ENCODE measurements at places on chromosomes 13 and 19.

GRCh38 chr19:45474606-45475521, 7.1 kb downstream of the FOSB start:
- DNase-seq, result no peak

DNA sequence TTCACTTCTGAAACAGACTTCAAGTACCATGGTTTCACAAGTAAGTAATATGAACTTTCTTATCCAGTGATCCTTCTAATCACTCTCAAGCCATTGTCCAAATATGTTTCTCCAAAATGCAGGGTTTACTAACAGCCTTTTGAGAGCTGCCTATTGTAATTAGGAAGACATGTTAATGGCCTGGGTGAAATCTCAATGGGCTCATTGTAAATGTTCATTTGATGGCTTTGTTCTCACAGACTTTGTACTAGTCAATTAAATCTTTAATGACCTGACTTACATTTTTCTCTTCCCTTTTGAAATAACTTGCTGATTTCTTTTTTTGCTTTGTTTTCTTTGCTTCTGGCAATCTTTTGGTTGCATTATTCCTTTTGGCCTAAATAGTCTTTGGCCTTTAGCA, 444.8 kb downstream of the LIG4 start:
- no peak for DNase-seq

DNA sequence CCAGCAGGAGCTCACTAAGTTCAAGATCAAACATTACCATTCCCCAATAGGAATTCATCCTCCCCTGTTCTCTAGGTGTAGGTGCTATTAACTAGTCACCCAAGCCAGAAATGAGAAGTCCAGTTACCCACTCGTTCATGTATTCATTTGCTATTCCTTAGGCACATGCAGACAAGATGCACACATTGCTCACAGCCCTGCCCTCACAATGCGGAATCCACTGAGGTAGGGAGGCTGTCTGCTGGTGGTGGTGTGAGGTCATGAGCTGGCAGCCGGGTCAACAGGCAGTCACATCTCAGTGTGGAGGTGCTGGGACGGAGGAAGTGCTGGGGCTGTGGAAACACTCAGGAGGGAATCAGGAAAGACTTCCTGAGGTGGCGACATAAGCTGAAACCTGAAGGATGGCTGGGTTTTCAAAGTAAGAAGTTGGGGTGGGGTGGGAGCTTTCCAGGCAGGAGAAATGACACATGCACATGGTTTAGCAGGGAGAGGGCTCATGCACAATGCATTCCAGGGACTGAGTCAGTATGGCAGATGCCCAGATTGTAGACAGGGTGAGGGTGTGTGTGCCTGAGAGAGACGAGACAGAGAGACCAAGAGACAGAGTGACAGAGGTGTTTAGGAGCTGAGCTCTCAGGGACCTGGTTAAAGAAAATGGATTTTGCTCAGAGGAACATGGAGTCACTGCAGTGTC, 117.6 kb downstream of the USP12 start:
- DNase-seq, result no peak

DNA sequence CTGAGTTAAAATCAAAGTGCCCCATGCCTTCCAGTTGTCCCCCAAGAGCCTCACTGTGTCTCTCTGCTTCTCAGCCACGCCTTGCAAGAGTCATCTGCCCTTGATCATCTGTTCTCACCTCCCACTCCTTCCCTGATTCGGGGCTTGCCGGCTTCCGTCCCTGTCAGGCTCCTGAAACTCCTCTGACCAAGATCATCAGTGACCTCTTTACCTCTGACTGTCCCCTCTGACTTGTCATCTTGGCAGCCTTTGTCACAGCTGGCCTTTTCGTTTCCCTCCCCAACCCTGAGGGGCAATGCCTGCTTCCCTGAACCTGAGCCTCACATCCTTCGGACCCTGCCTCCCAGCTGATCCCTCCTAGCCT, 66.3 kb downstream of the MAP4K1 start:
- DNase-seq, result peak; percentile 65

All from inflammatory macrophage treated with lipopolysaccharide for 4 hours (primary cell).